Epithelial cell of prostate (primary cell): ENCODE measurements at places on chromosomes 13 and 19.

DNA sequence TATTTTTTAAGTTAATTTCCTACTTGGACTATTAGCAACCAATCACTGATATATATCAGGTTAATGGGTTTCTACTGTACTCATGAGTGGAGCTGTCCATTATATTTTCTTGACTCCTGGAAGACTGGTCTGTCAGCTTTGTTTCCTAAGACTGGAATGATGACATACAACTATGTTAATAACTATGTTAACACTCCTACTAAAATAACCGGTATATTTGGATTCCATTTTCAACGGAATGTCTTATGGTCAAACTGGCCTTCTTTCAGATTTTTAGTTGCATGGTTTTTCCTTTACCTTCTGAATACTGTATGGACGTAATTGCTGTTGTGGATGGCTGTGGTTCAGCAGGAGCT lies 45.8 kb upstream of the GPI start:
- DNase-seq = peak; percentile 27

GRCh38 chr19:15864824-15865223 lies 33.0 kb downstream of the CYP4F2 start:
- no peak for DNase-seq

DNA sequence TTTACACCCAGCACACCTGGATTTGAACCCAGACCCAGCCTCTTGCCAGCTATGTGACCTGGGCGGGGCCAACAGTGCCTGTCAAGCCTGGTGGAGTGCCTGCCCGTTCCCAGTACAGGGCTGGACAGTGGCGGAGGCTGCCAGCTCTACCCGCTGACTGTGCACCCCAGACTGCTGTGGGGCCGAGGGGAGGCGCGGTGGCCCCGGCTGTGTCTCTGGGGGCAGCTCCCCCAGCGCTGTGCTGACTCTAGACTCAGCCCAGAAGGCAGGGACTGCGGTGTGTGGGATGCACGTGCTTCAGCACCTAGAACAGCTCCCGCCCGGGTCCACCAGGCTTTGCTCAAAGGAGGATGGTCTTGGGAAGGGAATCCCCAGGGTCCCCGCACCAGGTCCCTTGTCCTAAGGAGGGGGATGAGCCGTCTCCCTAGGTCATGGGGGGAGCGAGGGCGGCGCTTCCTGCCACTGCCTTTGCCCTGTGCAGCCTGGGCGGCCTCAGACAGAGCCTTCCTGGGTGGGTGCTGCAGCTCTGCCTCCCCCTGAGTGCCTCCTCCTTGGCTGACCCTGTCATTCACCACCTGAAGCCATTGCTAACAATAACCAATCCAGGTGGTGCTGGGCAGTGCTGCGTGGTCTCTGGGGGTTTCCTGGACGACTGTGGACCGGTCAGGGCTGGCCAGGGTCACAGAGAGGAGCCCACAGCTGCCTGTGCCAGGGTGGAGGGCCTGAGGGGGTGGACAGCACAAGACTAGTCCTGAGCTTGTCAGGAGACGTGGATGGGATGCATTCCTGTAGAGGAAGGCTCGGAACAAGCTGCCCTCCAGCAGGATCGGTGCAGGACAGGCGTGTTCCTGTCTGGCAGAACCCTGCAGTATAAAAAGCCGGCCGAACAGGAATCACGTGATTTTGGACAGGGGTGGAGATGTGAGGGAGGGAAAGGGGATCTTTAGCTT lies 18.6 kb downstream of the TMEM255B start:
- DNase-seq = no peak

DNA sequence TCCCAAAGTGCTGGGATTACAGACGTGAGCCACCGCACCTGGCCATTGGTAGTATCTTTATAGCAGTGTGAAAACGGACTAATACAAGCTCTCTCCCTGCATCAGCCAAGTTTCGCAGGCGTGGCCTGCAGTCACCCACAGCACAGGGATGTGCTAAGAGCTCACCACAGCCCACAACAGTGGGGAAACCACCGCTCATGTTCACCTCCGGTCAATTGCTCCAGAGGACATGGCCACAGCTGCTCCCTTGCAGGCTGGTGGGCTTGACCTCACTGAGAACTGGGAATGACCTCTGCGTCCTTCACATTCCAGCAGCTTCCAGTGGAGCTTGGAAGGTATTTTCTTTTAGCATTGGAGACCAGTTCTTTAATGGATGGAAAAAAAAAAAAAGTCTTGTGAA lies 156.4 kb downstream of the KCTD15 start:
- DNase-seq = no peak

GRCh38 chr19:40763526-40763925 lies 11.8 kb upstream of the MIA start:
- no peak for DNase-seq

- no peak for DNase-seq
Measured at GRCh38 chr13:110832205-110832479, 82.7 kb downstream of the ANKRD10 start.
